ENCODE measurements at places on chromosomes 7 and 10. TPM values are rescaled to one million over a fixed set of nuclear protein-coding genes. Genes with fewer than 3 reads are reported as not detected.

GRCh38 chr7:36128448-36129047 is 24.5 kb upstream of the EEPD1 start:
- peaks cover 6% of the 10 kb centered on the region for H3K27me3 ChIP-seq
- no peaks in the 10 kb centered on the region for H3K36me3 ChIP-seq
- no peak for DNase-seq
- no peak overlapping the region for H3K27ac ChIP-seq
- H3K4me3 ChIP-seq, result no peak overlapping the region
- H3K4me1 ChIP-seq, result no peaks in the 10 kb centered on the region

DNA sequence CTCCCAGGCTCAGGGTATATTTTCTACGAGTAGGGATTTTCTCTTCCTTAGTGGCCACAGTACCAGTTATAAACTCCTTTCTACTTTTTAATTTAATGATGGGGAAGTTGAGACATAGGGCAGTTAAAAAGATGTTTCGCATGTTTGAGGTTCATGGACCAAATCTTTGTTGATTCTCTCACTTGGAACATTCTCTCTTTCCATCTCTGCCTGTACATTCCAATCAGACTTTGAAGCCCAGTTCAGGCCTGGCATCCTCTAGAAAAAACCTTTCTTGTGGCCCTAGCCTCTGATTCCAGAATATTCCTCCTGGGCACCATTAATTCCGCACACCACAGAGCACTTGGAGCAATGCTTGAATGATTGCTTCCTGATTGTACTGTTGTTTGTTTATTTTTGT is 18.5 kb downstream of the SLC13A4 start:
- peaks cover 2% of the 10 kb centered on the region for H3K27me3 ChIP-seq
- no peak for DNase-seq
- no peak overlapping the region for H3K27ac ChIP-seq
- H3K36me3 ChIP-seq, result no peaks in the 10 kb centered on the region
- no peak overlapping the region for H3K4me3 ChIP-seq

DNA sequence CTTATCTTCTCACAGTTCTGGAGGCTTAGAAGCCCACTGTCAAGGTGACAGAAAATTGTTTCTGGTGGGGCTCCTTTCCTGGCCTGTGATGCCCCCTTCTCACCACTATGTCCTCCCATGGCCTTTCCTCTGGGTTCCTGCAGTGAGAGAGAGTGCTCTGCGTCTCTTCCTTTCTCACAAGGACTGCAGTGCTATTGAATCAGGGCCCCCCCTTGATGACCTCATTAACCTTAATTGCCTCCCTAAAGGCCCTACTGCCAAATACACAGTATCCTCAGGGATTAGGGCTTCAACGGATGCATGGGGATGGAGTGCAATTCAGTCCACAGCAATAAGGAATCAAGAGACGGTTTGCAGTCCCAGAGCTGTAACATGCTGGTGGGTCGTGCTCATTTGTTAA is 82.0 kb upstream of the GRB10 start:
- DNase-seq, result no peak
- H3K4me1 ChIP-seq, result peaks cover 2% of the 10 kb centered on the region
- no peak overlapping the region for H3K4me3 ChIP-seq
- no peaks in the 10 kb centered on the region for H3K27me3 ChIP-seq
- H3K36me3 ChIP-seq, result no peaks in the 10 kb centered on the region

- DNase-seq, result no peak
- no peak overlapping the region for H3K4me3 ChIP-seq
- no peak overlapping the region for H3K27ac ChIP-seq
- no peaks in the 10 kb centered on the region for H3K27me3 ChIP-seq
- H3K4me1 ChIP-seq, result no peaks in the 10 kb centered on the region
Observed at GRCh38 chr10:111934931-111935330, 248.6 kb downstream of the GPAM start.

DNA sequence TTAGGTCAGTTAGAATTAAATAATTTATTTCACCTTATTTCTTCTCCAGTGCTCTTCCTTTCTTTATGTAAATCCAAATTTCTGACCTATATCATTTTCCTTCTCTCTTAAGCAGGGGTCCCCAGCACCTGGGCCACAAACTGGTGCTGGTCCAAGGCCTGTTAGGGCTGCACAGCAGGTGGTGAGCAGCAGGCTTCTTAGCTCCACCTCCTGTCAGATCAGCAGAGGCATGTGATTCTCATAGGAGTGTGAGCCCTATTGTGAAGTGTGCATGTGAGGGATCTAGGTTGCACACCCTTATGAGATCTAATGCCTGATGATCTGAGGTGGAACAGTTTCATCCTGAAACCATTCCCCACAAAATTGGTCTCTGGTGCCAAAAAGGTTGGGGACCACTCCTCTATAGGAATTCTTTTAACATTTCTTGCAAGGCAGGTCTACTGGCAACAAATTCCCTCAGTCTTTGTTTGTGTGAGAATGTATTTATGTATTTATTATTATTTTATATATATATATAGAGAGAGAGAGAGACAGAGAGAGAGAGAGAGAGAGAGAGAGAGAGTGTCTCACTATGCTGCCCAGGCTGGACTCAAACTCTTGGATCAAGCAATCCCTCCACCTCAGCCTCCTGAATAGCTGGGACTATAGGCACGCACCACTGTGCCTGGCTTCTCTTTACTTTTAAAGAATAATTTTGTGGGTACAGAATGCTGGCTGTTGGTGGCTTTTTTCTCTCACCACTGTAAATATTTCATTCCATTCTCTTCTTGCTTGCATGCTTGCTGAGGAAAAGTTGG is 4.3 kb upstream of the ABCC2 start:
- peaks cover 4% of the 10 kb centered on the region for H3K27me3 ChIP-seq
- no peak for DNase-seq
- no peak overlapping the region for H3K4me3 ChIP-seq
- H3K36me3 ChIP-seq, result no peaks in the 10 kb centered on the region
- no peak overlapping the region for H3K27ac ChIP-seq

DNA sequence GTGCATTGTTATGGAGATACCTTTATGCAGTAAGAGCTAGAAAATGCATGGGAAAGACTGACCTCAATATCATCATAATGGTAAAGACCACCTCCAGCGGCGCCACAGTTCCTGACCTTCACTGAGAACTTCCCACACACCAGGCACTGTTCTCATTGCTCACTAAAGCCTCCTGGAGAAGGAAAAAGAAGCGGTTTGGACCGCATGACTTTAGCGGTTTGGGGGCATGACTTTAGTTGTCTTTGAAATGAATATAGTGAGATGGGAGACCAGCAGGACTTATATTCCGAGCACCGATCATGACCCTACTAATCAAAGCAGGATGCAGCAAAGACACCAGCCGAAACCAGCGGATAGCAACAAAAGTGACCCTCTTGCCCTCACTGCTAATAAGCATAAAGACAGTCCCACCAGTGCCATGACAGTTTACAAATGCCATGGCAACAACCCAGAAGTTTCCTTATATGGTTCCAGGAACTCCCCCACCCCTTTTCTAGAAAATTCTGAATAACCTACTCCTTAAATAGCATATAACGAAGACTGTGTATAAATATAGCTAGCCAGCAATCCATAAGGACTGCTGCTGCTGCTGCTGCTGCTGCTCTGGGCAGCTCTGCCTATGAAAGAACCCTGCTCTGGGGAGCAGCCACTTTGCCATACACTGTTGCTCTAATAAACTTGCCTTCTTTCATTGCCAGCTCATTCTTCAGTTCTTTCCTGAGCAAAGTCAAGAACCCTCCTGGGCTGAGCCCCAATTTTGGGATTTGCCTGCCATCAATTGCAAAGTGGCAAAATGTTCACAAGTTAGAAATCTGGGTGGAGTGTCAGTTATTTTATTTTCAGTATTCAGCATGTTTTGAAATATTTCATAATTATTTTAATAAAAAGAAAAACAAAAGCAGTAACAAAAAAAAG is 694.1 kb downstream of the SUGCT start:
- no peak overlapping the region for H3K27ac ChIP-seq
- H3K4me1 ChIP-seq, result no peaks in the 10 kb centered on the region
- no peaks in the 10 kb centered on the region for H3K27me3 ChIP-seq
- DNase-seq, result no peak
- H3K36me3 ChIP-seq, result no peaks in the 10 kb centered on the region
- no peak overlapping the region for H3K4me3 ChIP-seq

GRCh38 chr10:96496281-96496925 is 17.3 kb downstream of the TLL2 start:
- H3K27ac ChIP-seq, result no peak overlapping the region
- H3K4me3 ChIP-seq, result no peak overlapping the region
- H3K27me3 ChIP-seq, result peaks cover 11% of the 10 kb centered on the region
- no peaks in the 10 kb centered on the region for H3K4me1 ChIP-seq
- H3K36me3 ChIP-seq, result no peaks in the 10 kb centered on the region
- no peak for DNase-seq

DNA sequence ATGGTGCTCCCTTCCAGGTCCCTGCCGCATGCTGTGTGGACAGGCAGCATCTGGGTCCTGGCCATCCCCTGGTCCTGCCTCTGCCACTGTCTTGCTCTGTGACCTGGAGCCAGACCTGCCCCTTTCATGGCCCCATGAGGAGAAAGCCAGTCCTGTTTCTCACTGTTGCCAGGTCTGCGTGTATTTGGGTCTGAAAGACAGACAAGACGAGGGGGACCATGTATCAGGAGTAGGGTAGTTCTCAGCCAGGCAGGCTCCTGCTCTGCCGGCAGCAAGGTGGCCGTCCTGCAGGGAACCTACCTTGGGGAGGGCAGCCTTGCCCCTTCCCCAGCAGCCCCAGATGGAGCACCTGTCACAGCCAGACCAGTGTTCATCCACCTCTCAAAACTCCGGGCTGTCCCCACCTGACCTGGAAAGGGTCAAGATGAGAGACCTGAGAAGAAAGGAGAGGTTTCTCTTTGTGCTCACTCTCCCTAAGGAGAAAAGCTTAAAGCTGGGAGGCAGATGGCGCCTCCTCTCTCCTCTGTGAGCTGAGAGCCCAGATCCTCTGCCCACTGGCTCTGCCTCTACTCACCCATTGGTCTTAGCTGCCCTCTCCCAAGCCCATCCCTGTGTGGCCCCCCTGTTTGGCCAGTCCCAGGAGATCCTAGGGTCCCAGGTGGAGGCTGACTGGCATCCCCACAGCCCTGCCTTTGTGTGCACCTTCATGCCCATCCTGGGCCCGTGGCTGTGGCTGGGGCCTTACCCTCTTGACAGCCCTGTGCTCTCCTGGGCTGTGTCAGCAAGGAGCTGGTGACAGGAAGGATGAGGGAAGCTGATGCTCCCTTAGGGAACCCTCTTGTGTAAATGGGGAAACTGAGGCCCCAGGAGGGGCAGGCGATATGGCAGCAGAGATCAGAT is 116.1 kb upstream of the PCBD1 start:
- no peak for DNase-seq
- no peaks in the 10 kb centered on the region for H3K36me3 ChIP-seq
- no peak overlapping the region for H3K27ac ChIP-seq
- no peak overlapping the region for H3K4me3 ChIP-seq

DNA sequence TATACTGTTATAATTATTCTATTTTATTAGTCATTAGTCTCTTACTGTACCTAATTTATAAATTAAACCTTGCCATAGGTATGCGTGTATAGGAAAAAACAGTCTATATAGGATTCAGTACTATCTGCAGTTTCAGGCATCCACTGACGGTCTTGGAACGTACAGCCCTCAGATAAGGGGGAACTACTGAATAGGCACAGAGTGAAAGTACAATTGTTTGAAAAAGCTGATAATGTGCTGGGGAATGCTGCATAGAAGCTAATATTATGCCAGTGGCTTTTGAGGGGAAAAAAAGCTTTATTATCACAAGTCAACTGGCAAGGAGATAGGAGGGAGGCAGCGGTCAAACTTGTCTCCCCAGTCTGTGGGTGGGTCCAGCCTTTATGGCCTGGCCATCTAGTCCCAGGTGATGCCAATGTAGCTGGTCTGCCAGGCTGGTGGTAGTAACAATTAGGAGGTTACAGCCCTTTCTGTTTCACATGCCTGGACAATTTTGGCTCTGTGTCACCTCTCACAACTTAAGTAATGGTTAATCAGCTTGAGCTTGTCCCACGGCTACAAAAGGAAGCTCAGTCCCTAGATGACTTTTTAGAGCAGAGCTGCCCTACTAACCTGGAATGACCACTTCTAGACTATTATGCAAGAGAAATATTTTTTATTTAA is 8.3 kb upstream of the FMC1 start:
- H3K4me3 ChIP-seq, result no peak overlapping the region
- H3K4me1 ChIP-seq, result peaks cover 7% of the 10 kb centered on the region
- H3K27ac ChIP-seq, result no peak overlapping the region
- H3K27me3 ChIP-seq, result no peaks in the 10 kb centered on the region
- peaks cover 5% of the 10 kb centered on the region for H3K36me3 ChIP-seq
- no peak for DNase-seq

GRCh38 chr7:151727579-151728285 is 149.2 kb downstream of the PRKAG2 start:
- no peaks in the 10 kb centered on the region for H3K36me3 ChIP-seq
- H3K4me1 ChIP-seq, result peaks cover 1% of the 10 kb centered on the region
- no peaks in the 10 kb centered on the region for H3K27me3 ChIP-seq

GRCh38 chr10:118342638-118343020 is 505 bp upstream of the FAM204A start:
- no peaks in the 10 kb centered on the region for H3K27me3 ChIP-seq
- H3K36me3 ChIP-seq, result peaks cover 4% of the 10 kb centered on the region
- DNase-seq, result no peak

GRCh38 chr10:31590023-31590800 is 271.2 kb downstream of the ZEB1 start:
- H3K4me3 ChIP-seq, result no peak overlapping the region
- H3K4me1 ChIP-seq, result peaks cover 8% of the 10 kb centered on the region
- peaks cover 2% of the 10 kb centered on the region for H3K36me3 ChIP-seq
- DNase-seq, result no peak
- no peaks in the 10 kb centered on the region for H3K27me3 ChIP-seq

- no peak overlapping the region for H3K27ac ChIP-seq
- DNase-seq, result no peak
- H3K4me3 ChIP-seq, result no peak overlapping the region
- H3K36me3 ChIP-seq, result no peaks in the 10 kb centered on the region
- peaks cover 51% of the 10 kb centered on the region for H3K27me3 ChIP-seq
Observed at GRCh38 chr7:113084496-113085172, 2.0 kb downstream of the GPR85 start.

DNA sequence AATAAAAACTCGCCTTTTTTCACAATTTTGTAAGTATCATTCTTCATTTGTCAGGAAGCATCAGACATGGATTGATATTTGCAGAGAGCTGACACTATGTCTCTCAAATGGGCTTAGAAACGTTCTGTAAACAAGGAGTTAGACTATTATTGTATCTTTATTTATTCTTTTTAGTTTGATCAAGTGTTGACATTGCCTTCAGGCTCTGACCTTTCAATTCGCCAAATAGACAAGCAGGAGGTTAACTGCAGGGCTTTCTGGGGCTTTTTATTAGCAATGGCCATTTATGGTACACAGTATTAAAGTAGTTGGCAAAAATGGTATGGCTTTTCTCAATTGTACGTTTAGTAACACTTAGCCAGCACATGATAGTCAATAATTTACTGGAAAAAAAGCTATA is 221.7 kb downstream of the ZWINT start:
- no peak overlapping the region for H3K27ac ChIP-seq
- no peak for DNase-seq
- no peak overlapping the region for H3K4me3 ChIP-seq
- H3K4me1 ChIP-seq, result no peaks in the 10 kb centered on the region

FRMD4A gene
- 1.4 TPM for total RNA-seq

TRA2A gene
- 130 TPM for total RNA-seq

GDF2 gene
- total RNA-seq, result not detected

CADPS2 gene
- not detected for total RNA-seq

PLAU gene
- 0.61 TPM for total RNA-seq

GNGT1 gene
- not detected for total RNA-seq

INA gene
- total RNA-seq, result 0.09 TPM

DENND2A gene
- total RNA-seq, result not detected

SPDYE9 gene
- total RNA-seq, result not detected
